Activated T-cell treated with anti-CD3 and anti-CD28 coated beads, Interleukin-2, amount 50 U/mL, for 4 hours (primary cell): ENCODE measurements at places on chromosomes 2 and 18.

DNA sequence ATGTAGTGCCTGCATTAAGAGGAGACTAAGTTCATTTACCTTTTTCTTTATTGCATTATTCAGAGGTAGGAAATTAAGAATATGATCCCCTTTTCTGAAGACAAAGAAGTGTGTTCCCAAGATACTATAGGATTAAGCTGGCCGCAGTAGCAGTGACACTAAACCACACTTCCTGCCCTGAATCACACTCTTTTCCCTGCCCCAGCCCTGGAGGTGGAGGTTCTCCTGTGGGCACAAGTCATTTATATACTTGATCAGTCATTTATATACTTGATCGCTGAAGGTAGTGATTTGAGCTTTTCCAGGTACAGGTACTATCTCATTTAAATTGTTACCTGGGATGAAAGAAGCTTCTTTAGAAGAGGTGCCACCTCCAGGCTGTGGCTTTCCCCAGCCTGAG lies 78.6 kb downstream of the ARMC9 start:
- no peak for DNase-seq

- no peak for DNase-seq
These were observed 62.5 kb downstream of the CENPO start for GRCh38 chr2:24855726-24856125.

DNA sequence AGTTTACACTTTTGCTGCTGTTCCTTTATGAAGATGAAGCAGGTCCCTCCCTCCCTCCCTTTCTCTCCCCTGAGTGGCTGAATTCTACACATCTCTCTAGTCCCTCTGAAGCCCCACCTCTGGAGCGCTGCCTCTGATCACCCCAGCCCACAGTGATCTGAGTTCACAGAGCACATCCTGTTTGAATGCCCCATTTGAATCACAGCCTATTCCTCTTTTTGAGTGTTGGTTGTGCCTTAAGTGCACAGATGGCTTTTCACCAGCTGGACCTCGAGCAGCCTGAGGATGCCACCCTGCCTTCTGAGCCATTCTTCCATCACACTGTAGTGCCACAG lies 87.1 kb downstream of the ITGB1BP1 start:
- no peak for DNase-seq

GRCh38 chr2:9639000-9639602 lies 8.3 kb upstream of the YWHAQ start:
- DNase-seq, result no peak

DNA sequence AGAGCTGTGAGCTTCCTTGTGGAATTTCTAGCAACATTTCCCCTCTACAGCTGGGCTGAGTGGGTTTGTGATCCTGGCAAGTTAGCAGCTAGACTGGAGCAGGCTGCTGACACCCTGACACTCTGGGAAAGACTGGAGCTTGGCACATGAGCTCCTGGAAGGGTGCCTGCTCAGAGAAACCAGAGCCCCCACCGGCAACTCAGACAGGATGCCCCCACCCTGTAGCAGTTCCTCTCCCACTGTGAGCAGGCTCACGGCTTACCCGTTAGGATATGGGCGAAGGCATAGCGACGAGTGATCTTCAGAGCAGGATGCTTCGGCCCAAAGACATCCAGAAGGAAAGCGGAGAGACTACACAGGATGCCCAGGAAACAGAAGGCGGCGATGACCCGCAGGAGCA lies 11.2 kb downstream of the TMEM127 start:
- no peak for DNase-seq

DNA sequence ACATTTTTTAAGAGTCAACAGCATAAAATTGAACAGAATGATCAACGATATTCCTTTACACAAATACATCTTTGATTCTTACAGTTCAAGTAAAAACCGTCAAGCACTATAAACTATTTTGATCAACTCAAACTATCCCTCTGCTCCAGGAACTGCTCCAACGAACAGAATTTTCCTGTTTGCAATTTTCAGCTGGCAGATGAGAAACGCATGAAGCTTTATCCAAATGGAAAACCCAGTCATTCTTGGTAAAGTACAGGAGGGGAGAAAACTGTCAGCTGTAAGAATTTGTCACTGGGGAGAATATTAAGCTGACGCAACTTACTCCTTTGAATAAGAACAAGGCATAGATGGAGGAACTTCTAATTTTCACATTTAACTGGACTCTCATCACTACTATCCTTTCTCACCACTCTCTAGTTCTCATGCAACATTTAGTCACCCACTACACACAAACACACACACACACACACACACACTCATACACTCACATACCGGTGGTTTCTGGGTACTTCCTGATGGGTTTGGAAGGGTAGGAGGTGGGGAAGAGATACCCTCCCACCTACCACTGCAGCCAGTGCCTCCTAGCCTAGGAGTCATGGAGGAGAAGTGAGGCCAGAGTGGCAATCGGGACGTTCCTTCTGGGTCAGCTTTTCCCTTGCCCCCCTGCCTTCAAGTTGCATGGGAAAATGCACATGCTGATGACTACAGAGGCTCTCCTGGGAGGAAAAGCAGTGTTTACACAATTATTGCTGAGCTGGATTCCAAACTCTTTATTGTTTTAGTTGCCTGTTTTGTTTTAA lies 54.0 kb upstream of the SPATS2L start:
- no peak for DNase-seq

DNA sequence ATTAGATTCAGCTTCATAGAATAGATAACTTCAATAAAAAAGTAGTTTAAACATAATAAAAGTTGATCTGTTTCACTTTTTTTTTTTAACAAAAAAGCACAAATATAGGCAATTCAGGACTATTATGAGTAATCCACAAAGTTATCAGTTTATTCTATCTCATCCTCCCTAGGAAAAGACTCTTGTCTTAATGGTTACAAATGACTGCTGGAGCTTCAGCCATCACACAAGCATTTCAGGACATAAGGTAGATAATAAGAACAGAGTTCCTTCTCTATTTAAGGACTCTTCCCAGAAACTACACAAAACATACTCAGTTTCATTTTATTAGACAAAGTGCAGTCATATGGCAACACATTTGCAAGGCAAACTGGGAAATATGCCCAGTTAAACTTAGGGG lies 357.6 kb upstream of the SETBP1 start:
- DNase-seq, result no peak

GRCh38 chr2:85886590-85886989 lies 2.2 kb downstream of the ST3GAL5 start:
- DNase-seq, result peak; percentile 62

- DNase-seq, result no peak
These were observed 81.9 kb downstream of the LONRF2 start for GRCh38 chr2:100240386-100240785.

GRCh38 chr2:188042412-188042811 lies 249.3 kb upstream of the GULP1 start:
- DNase-seq, result no peak

GRCh38 chr2:241751776-241752175 lies 17.3 kb downstream of the D2HGDH start:
- DNase-seq, result no peak

DNA sequence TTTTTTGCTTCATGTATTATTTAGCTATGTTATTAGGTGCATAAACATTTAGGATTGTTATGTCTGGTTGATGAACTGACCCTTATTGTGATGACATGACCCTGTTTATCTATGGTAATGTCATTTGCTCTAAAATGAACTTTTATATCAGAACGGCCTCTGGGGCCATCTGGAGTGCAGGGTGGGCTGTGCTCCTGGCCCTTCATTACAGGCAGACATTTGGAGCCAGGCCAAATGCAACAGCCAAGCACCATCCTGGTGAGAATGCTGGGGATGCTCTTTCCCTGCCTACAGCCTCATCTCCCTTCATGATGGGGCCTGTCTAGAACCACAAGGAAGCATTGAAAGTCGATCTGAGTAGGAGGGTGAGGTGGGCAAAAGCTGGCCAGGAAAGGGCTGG lies 38.0 kb downstream of the HJURP start:
- no peak for DNase-seq
